ENCODE measurements at places on chromosomes 7 and 10.

GRCh38 chr10:92068900-92069299, 145.3 kb downstream of the BTAF1 start:
- DNase-seq: no peak

GRCh38 chr10:133335246-133336117, 1.2 kb downstream of the CALY start:
- no peak for DNase-seq

DNA sequence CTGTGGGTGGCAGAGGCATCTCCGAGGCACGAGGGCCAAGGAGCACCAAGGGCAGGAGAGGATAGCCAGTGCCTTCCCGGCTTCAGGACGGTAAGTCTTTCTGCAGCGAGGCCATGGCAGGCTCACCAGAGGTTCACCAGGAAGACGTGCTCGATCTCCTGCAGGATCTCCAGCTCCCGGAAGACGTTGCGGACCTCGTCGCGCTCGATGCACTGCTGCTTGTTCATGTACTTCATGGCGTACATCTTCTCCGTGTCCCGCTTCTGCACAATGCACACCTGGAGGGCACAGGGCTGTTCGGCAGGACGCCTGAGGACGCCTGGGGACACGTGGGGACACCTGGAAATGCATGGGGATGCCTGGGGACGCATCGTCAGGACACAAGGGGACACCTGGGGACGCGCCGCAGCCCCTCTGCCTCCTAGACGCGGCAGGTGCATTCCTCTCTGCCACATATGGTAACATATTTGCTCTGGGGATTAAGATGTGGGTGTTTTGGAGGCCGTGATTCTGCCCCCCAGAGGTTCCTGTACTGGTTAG, 41.2 kb downstream of the DPYSL4 start:
- DNase-seq: no peak

DNA sequence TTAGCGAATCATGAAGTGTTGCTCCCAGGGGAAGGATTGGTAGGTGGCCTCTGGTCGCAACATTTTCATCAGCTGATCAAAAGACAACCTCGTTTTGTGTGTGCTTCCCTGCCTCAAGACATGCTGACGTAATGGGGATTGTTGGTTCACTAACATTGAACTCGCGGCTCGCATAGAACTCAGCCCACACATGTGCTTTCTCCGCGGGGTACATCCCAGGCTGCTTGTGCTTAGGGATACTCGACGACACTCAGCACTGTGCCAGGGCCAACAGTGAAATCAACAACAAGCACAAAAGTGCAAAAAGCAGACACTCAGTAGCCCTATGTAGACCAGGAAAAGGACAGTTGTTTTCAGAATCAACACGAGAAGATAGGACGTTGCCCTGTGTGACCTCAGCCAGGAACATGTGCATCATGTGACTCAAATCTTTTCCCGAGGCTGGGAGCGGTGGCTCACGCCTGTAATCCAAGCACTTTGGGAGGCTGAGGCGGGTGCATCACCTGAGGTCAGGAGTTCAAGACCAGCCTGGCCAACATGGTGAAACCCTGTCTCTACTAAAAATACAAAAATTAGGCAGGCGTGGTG, 20.8 kb downstream of the WIPI2 start:
- no peak for DNase-seq

DNA sequence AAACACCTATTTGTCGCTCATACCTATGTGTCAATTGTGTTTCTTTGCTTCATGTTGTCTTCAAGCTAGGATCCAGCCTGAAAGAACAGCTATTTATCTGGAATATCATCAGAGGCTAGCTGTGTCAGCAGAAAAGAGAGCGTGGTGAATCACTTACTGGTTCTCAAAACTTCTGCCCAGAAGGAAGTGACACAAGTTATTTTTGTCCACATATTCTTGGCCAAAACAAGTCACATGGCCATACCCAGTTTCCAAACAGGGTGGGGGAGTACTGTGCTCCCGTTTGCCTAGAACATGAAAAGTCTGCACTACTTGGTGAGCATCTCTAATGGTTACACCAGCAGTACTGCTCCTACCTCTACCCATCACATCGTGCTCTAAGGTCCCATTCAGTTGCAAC, 160.9 kb upstream of the CSTF2T start:
- no peak for DNase-seq

GRCh38 chr10:117946525-117947070, 100.1 kb downstream of the RAB11FIP2 start:
- no peak for DNase-seq

Data from substantia nigra (tissue), 51 donors.